ENCODE measurements at places on chromosomes 5 and 9.

DNA sequence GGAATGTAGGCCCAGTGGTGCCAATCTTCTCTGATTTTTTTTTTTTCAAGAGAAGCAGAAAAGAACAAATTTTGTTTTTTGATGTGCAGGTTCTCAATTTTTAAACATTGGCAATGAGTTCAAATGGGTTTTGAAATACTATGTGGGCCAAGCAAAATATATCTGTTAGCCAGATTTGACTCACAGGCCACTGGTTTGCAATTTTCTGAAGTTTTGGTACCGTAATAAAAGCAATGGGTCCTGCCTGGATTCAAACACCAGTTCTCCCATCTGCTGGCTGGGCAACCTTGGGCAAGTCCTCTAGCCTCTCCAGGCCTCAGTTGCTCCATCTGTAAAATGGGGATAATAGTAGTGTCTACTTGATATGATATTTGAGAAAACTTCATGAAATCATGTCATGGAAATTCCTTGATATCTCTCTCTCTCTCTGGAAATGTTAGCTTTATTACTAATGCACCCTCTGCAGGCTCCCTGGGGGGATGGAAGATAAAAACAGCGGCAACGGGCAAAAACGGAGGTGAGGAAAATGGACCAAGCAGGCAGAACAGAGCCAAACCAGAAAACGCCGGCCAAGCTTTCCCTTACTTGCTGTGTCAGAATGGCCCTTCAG, 63.4 kb downstream of the SMIM23 start:
- DNase-seq = no peak

GRCh38 chr5:57524348-57525060, 41.9 kb upstream of the ACTBL2 start:
- DNase-seq = no peak

- no peak for DNase-seq
These were observed 21.9 kb downstream of the PTBP3 start for GRCh38 chr9:112311497-112311896.

DNA sequence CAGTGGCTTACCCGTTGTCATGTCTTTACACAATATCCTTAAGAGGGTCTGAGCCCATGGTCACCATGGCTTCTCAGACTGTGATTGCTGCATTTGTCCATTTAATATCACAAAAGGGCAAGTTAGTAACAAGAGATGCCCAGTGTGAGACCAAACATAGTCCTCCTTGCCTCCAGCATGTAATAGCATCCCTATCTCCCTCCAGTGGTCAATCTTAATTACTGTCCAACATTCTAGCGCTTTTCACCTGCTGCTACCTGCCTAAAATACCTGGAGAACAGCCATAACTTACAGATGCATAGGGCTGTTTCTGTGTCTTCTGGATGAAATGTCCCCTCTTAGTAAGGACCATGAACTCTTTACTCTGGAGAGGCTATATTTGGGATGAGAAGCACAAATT, 267.2 kb upstream of the DAB2 start:
- no peak for DNase-seq

- no peak for DNase-seq
These were observed 11.7 kb downstream of the KCNV2 start for GRCh38 chr9:2729003-2729402.

DNA sequence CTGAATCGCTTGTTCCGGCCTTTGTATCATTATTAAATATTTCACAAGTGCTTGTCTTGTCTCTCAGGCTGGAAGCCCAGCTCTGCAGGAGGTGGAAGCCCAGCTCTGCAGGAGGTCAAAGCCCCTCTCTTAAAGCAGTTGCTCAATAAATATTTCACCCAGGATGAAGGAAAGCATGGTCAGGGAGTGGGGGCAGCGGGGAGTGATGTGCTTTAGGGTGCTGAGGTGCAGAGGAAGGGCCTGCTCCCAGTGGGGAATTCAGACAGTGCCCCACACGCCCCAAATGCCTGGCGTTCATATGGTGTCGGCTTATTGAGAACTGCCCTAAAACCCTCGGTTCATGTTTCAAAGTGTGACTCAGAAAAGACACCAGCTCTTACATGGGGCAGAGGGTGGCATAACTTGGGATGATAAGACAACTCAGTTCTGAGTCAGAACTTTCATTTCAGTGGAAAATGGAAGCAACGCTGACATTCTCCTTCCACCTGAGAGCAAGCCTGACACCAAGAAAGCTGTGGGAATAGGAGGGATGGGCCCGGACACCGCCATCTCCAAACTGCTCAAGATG, 114.3 kb upstream of the DAP start:
- no peak for DNase-seq

DNA sequence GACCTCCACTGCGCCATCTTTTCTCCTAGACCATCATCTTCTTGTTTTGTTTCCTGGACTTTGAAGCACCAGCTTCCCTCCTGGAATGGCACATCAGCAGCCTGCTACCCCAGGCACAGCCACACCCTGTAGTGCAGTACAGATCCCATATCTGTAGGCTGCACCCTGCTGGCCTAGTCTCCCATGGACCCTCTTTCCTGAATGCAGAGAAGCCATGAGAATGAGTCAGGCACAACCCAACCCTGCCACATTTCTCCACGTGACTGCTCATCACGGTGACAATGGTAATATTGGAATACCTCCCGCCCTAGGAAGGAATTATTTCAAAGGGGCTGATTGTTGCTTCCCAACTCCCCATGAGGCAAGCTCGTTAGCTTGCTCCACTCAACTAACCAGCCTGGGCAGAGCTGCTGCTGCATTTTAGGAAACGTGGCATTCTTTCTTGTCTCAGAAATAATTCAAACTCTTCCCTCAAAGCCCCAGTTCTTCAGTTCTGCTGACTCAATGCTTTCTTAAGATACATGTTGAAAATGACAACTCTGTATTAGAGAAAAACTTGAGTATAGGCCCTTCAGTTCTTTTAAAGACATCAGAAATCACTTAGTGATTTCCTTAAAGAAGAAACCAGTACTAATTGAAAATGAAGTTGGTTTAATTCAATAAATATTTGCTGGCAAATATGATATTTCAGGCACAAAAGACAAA, 328.1 kb downstream of the MLLT3 start:
- DNase-seq = no peak

DNA sequence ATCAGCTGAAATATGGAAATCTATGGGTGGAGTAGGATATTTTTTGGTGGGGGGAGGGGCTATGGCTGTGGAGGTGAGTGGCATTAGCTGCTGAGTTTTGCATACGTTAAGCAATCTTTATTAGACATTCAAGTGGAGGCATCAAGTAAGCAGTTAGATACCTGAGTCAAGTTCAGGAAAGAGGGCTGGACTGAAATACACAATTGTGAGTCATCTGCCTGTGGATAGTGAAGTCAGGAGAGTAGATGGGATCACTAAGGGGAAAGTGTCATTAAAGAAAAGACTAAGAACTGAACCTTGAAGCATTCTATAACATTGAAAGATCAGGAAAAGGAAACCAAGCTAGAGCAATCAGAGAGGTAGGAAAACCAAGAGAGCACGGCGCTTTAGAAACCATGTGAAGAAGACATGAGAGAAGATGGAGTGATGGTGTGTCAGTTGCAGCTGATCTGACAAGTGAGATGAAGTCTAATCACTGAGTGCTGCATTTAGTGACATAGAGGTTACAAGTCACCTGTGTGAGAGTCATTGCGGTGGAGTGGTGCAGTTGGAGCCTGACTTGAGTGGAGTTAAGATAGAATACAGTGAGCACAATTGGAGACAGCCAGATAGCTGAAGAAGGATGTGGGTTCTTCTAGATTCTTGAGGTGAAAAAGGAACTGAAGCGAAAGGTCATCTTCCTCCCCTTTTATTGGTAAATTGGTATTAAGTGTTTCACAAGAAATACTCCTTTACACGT, 88.7 kb downstream of the PIP5K1B start:
- DNase-seq = no peak

- no peak for DNase-seq
These were observed 315.5 kb downstream of the SEMA5A start for GRCh38 chr5:9230355-9230754.

DNA sequence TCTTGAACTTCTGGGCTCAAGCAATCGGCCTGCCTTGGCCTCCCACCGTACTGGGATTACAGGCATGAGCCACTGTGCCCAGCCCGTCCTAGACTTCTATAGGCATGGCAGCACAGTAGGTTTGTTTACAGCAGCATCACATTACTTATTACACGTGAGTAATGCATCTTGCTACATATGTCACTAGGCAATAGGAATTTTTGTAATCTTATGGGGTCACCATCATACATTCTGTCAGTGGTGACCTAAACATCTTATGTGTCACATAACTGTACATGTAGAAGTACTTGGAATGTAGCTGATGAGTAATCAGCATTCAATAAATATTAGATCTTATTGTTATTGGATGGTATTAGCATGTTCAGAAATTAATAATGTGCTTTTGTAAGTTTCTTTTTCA, 22.9 kb upstream of the ABCA1 start:
- DNase-seq = no peak

Measured in ecto neural progenitor cell (in vitro differentiated cells).